ENCODE measurements at places on chromosomes 7 and 10.

- no peak for DNase-seq
These were observed 56.2 kb downstream of the ARHGAP22 start for GRCh38 chr10:48548531-48549135.

DNA sequence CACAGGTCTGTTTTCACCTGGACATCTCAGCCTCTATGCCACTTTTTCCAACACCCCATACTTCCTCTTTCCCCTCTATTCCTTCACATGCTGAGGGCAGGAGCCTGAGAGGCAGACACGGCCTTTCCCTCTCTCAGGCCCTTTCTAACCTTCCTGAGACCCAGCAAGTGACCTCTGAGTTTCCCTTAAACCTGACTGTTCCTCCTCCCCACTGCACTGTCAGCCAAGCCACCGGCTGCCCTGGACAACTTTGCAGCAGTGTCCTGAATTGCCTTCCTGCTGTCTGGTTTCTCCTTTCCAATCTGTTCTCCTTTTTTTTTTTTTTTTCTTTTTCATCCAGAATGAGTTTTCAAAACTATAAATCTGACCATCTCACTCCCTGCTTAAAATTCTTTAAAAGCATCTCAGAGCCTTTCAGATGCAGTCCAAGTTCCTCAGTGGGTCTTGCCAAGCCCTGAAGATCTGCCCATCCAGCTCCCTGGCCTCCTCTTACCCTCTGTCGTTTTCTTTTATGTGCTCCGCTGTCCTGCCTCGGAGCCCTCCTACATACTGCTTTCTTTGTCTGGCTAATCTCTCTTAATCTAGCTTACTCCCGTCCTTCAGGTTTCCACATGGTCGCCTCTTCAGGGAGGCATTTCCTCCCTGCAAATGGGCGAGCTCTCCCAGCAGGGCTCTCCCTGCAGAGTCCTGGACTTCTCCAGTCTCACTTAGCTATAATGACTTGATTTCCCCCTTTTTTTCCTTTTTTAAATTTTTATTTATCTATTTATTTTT lies 30.5 kb downstream of the SLC13A4 start:
- DNase-seq: no peak

DNA sequence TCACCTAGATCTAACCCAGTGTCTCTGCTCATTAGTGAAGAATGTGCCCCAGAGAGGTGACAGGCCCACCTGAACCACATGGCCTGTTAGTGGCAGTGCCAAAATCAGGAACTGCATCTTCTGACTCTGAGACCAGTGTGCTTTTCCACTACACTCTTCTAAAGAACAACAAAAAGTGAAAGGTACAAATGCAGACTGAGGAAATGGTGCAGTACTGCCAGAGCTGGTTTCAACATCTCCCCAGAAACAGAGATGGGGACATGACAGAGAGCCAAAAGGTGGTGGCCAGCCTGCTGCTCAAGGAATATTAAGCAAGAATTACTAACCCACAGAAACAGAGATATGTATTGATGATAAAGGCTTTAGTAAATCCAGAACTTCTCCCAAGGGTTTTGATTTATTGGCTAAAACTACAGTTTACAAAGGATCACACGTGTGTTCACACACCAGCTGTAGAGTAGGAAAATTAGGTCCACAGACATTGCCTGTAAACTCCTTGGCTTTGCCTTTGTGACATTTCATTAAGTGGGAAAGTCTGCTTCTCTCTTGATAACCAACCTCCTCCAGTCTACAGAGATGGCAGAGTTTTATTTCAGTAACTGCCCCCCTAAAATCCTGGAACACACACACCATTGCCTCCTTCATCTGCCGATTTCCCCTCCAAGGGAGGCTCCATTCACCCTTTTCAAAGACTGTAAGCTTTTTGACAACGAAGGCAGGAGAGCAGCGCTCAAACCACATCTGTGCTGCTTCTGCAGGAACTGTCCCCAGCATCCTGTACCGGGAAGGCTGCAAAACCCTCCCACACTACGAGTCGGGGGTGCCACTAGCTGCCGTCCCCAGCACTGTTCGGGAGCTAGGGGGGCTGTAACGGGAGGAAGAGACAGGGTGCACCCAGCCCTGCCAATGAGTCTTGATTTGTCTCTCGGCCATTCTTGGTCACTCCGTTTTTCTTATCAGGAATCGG lies 29.8 kb downstream of the GSDME start:
- no peak for DNase-seq

- DNase-seq: peak; percentile 64
These were observed 39.0 kb downstream of the ADK start for GRCh38 chr10:74189999-74190421.
